Non-pigmented ciliary epithelial cell (primary cell): ENCODE measurements at places on chromosomes 3 and 15.

GRCh38 chr3:127195417-127195816 is 2.5 kb downstream of the PRR23E start:
- DNase-seq, result no peak

- DNase-seq, result no peak
Observed at GRCh38 chr3:111616417-111617105, 21.4 kb upstream of the ZBED2 start.

DNA sequence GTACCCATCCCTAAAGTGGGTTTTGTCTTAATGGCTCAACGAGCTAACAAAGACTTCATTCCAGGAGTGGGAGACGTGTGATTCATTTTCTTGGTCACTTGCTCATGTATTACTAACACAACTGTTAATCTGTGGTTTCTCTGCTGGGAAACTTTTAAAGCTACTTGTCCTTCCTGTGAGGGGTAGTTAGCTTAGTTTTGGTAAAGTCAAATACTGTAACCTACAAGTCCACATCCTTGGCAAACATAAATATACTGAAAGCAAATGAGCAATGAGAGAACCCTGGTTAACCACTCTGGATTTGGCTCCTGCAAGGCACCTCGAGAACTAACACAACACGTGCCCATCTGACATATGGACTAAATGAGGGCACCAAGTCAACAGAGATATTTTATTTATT is 19.9 kb downstream of the NOX5 start:
- peak; percentile 79 for DNase-seq

- no peak for DNase-seq
Observed at GRCh38 chr3:73107676-73108187, 46.3 kb downstream of the EBLN2 start.

GRCh38 chr3:52195823-52196331 is 2.1 kb upstream of the ALAS1 start:
- DNase-seq, result no peak

DNA sequence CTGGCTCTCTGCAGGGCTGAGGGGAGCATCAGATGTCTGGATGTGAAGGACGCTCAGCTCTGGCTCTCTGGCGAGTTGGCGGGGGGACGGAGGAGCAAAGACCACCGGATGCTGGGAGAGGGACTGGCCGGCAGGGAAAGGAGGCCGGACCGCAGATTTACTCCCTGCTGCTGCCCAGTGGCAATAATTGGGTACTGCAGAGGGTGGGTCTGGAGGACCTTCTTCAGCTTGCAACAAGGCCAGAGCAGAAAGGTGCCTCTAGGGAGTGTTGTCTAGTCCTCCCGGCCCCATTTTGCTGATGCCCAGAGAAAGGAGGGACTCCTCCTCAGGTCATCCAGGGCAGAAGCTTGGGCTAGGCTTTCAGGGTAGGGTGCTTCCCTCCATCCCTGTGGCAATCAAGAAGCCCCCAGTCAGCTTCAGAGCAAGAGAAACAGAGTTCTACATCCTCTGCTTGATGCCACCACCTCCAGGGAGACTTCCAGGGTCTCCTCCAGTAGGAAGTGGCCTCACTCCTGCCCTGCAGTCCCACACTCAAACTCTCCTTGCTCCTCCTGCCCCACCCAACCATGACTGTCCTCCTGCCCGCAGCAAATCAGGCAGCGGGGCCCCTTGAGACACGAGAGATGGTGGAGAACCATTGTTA is 20.3 kb upstream of the CSPG4 start:
- DNase-seq, result no peak
